Neural progenitor cell (in vitro differentiated cells): ENCODE measurements at places on chromosomes 1 and 21.

GRCh38 chr1:118254001-118254400, 69.0 kb upstream of the SPAG17 start:
- DNase-seq = no peak

GRCh38 chr1:214446772-214447556, 104.4 kb downstream of the PTPN14 start:
- DNase-seq = peak; percentile 46

DNA sequence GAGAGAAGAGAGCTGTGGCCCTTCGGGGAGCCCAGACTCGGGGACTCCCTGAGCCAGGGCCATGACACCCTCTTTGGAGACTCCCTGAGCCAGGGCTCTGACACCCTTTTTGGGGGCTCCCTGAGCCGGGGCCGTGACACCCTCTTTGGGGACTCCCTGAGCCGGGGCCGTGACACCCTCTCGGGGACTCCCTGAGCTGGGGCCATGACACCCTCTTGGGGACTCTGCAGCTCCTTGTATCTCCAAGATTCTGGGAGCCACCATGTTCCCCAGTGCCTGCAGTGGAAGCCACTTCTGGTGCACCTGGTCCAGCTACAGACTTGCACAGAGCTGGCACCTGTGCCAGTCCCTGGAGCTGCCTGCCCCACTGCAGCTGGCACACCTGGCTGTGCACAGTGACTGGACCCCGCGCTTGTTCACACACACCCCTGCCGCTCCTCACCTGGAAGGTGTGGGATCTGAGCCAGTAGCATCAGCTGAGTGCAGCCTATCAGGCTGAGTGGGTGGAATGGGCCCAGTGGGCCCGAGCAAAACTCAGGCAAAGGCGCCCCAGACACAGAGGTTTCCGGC, 3.8 kb upstream of the SSU72 start:
- DNase-seq = no peak

DNA sequence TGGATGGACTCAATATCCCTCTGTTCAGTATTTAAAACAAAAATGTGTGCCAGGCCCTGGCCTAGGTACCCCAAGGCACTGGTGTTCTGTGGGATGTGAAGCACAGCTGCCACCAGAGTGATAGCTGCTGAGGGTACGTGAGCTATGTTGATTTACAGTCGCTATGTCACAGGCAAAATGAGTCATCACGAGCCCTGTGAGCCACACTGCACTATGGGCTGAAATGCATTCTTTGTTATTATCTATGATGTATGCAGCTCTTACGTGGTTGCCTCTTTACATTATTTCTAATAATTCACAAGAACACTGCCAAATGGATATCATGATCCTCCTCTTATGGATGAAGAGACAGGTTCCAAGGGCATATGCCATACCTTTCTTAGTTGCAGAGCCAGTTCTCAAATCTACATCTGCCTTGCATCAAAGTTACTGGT, 2.1 kb downstream of the TEX38 start:
- no peak for DNase-seq

- no peak for DNase-seq
Measured at GRCh38 chr1:118861216-118861615, 126.9 kb downstream of the TBX15 start.

GRCh38 chr1:241253471-241253870, 103.5 kb downstream of the RGS7 start:
- DNase-seq = no peak

GRCh38 chr1:165364568-165365133, 8.1 kb upstream of the LMX1A start:
- no peak for DNase-seq

GRCh38 chr1:152107984-152108881, 7.0 kb downstream of the TCHH start:
- DNase-seq = peak; percentile 4

GRCh38 chr1:231890791-231891190, 264.2 kb downstream of the DISC1 start:
- no peak for DNase-seq

GRCh38 chr1:246425139-246425794, 81.8 kb downstream of the SMYD3 start:
- DNase-seq = no peak

DNA sequence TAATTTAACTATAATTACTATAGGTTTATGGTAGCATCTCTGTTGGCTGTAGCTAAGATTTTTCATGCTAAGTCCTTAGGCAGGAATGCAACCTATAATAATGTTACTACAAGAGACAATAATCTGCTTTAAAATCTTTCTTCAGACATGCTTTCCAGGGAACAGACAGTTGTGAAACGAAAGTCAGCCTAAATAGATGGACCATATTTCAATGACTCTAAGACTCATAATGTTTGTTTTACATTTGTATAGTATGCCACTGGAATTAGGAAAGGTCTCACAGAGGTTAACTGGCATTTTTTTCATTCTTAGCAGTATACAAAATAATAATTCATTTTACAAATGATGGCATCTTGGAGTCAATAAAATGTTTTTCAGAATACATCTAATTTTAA, 8.1 kb downstream of the RERE start:
- no peak for DNase-seq

- DNase-seq = no peak
Measured at GRCh38 chr1:222631611-222632208, 13.8 kb downstream of the MIA3 start.

DNA sequence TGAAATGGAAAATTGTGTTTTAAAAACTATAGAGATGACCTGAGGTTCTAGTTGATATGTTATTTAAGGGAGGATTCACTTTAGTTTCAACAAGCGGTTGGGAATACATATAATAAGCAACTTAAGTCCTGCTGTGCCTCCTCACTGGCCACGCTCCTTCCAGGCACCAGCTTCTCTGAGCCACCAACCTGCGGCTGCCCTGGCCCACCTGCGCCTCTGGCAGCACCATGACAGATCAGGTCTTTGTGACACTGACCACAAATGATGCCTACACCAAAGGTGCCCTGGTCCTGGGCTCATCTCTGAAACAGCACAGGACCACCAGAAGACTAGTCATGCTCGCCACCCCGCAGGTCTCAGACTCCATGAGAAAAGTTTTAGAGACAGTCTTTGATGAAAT, 7.0 kb upstream of the USP24 start:
- no peak for DNase-seq

DNA sequence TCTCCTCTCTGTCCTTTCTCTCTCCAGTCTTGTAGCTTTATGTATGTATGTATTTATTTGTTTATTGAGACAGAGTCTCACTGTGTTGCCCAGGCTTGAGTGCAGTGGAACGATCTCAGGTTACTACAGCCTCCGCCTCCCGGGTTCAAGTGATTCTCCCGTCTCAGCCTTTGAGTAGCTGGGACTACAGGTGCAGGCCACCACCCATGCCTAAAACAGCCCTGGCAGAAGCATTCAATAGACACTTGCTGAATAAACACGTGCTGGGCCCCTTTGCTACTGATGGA, 2.5 kb downstream of the KIAA2013 start:
- no peak for DNase-seq

DNA sequence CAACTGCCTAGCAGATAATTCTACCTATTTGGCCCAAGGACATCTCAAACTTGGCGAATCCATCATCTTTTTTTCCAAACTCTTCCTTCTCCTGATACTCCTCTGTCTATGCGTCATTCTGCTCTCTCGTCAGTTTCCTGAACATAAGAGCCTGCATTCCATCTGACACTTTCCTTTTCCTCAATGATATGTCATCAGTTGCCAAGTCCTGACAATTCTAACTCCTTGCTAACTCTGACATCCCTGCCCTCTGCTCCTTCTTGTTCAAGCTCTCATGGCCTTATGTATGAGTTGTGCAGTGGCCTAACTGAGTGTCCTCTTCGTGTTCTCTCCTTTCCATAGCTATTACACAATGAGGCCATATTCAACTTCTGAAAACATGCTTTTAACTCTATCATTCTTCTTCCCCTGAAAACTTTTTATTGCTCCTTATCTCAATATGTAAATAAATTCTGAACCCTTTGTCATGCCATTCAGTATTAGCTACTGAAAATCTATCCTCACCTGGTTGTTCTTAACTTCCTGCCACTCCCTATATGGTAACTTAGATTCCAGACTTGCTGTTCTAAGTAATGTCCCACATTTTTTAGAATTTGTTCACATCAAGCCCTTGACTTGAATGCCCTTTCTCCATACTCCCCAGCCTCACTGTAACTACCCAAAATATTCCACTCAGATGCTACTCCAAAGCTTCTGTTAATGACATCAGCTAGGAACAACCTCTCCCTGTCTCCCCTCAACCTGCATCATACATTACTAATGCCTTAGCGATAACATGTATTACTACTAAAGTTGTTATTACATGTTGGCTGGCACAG, 11.5 kb downstream of the PALMD start:
- DNase-seq = no peak

DNA sequence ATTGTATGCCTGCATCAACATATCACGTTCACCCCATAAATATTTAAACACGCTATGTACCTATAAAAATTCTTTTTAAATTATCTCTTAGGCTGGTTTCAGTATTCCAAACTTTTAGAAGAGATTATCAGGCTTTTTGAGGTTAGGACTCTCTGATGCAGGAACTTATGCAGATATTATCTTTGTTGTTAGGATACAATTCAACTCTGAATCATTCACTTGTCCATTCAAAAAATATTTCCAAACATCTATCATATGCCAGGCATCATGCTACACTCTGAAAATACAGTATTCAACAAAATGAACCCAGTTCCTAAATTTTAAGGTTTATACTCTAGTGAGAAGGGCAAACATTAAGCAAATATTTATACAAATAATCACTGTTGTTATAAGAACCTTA, 40.5 kb downstream of the ASH1L start:
- no peak for DNase-seq

- DNase-seq = peak; percentile 15
Measured at GRCh38 chr1:227320476-227320875, 2.2 kb upstream of the CDC42BPA start.

DNA sequence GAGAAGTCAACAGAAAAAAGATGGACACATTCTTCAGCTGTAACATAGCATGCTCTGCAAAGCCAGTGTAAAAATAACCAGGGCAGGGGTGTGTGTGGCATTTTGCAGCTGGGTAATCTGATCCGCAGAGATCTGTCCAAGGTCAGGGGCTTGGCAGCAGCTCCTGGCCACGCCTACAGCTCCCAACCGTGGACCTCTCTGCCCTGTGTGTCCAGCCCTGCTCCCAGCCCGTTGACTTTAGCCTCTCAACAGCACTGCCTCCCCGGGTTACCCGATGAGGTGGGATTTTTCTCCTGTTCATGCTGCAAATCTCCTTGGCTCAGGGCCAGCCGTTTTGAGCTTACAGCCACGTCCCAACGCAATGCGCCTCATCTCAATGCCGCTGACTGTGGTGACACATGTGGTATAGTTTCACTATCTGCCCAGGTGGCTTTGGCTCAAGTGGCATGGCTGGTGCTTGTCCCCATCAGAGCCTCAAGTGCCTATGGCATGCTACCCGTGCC, 68.1 kb downstream of the VWA5B1 start:
- no peak for DNase-seq

- no peak for DNase-seq
Measured at GRCh38 chr1:56954664-56955063, 11.2 kb downstream of the C8B start.

DNA sequence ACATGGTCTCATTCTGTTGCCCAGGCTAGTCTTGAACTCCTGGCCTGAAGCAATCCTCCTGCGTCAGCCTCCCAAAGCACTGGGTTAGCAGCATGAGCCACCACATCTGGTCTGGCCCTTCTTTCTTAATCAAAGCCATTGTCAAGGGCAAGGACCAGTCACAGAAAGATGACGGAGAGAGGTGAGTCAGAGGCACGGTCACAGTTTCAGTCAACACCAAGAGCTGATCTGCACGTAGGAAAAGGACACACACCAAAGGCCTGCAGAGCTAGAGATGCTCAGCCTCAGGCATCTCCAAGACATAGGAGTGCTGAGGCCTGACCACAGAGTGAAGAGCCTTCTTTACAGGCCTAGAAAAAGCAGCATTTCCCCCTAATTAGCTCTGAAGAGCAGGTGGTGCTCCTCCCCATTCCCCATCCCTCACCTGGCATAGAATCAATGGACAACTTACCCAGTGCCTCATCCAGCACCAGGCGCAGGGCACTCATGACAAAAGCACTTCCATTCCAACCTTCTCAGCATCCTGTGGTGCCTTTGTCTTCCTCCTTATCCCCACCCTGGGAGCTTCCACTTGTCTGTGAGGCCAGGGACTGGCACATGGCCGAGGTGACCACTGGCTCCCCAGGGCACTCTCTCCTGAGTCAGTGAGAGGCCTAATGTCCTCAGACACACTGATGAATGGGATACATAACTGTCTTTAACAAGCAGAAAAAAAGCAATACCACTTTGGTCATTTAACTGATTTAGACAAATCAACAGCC, 139.8 kb downstream of the AJAP1 start:
- DNase-seq = no peak

DNA sequence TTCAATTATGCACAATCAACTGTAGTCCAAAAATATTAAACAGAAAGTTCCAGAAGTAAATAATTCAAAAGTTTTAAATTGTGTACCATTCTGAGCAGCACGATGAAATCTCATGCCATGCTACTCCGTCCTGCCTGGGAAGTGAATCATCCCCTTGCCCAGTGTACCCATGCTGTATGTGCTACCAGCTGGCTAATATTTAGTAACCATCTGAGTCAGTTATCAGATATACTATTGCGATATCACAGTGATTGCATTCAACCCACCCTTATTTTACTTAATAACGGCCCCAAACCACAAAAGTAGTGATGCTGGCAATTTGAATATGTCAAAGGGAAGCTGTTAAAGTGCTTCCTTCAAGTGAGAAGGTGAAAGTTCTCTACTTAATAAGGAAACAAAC, 56.2 kb downstream of the EVI5 start:
- DNase-seq = no peak

DNA sequence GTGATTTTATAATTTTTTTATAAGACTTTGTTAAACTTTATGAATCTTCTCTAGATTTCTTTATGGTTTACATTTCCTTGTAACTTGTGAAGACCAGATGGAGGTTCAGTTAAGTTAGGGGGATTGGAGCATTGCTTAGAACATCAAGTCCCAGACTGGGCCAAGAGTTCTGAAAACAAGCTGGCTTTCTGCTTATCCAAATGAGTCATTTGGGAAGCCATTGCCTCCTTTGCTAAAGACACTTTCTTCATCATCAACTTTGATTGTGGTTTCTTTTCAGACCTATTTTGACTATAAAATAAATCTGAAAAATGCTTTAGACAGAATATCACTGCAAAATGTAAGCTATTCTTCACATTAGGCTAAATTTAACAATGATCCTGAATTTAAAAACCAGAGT, 446.8 kb downstream of the USP25 start:
- DNase-seq = no peak

DNA sequence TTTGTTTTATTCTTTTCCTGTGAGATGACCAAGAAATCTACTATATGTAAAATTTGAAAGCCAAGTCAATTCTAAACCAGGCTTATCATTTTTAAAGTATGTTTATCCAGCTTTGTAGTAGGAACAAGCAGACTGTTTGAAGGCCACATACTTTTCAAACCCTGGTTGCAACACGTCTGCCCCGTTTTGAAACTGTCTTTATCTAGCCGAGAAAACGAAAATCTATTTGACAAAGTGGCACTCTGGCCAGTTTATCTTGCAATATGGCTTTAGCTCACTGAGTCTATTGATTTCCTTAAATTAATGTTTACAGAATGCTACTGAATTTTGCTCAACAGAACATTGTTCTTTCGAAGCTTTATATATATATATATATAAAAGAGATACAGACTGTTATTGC, 39.7 kb downstream of the PROX1 start:
- no peak for DNase-seq
